Adipose tissue (tissue), 3 donors: ENCODE measurements at places on chromosomes 6 and 20. TPM values are rescaled to one million over a fixed set of nuclear protein-coding genes. Genes with fewer than 3 reads are reported as not detected.

VGLL2 gene
- not detected for polyA plus RNA-seq

HLA-DRA gene
- 220 TPM for polyA plus RNA-seq

PNLDC1 gene
- 0.56 TPM for polyA plus RNA-seq

SGK2 gene
- polyA plus RNA-seq, result 16.5 TPM

NDUFAF4 gene
- polyA plus RNA-seq, result 13.2 TPM

TMEM63B gene
- 8.6 TPM for polyA plus RNA-seq

SLC26A8 gene
- polyA plus RNA-seq, result not detected

DNAH8 gene
- polyA plus RNA-seq, result under 0.01 TPM

LTB gene
- 6.7 TPM for polyA plus RNA-seq

TP53TG5 gene
- 0.04 TPM for polyA plus RNA-seq

ELOVL2 gene
- polyA plus RNA-seq, result 0.34 TPM

CRIP3 gene
- 1.4 TPM for polyA plus RNA-seq

GRIK2 gene
- polyA plus RNA-seq, result 0.22 TPM

TSPO2 gene
- 0.08 TPM for polyA plus RNA-seq

EPHA7 gene
- 0.22 TPM for polyA plus RNA-seq

C4B gene
- 207 TPM for polyA plus RNA-seq

GPR6 gene
- not detected for polyA plus RNA-seq

LPA gene
- polyA plus RNA-seq, result 0.10 TPM

B3GAT2 gene
- 0.11 TPM for polyA plus RNA-seq

SYCP2 gene
- 1.0 TPM for polyA plus RNA-seq

RIPOR3 gene
- polyA plus RNA-seq, result 42.7 TPM

MYCT1 gene
- 18.1 TPM for polyA plus RNA-seq

HCRTR2 gene
- 0.03 TPM for polyA plus RNA-seq

ATP6V1G2 gene
- polyA plus RNA-seq, result 0.48 TPM

SAMD10 gene
- polyA plus RNA-seq, result 2.6 TPM

COL21A1 gene
- polyA plus RNA-seq, result 1.4 TPM

SLC22A3 gene
- polyA plus RNA-seq, result 2.8 TPM

DYNLT2 gene
- 1.3 TPM for polyA plus RNA-seq

SPAG4 gene
- 45.5 TPM for polyA plus RNA-seq

BFSP1 gene
- polyA plus RNA-seq, result 1.3 TPM

PEDS1 gene
- polyA plus RNA-seq, result 10.6 TPM

DDRGK1 gene
- polyA plus RNA-seq, result 31.8 TPM

CLPSL2 gene
- polyA plus RNA-seq, result not detected

BAG2 gene
- polyA plus RNA-seq, result 2.3 TPM

GPR63 gene
- 0.34 TPM for polyA plus RNA-seq

SLC35F1 gene
- 0.17 TPM for polyA plus RNA-seq

ZSCAN9 gene
- 4.7 TPM for polyA plus RNA-seq

ECT2L gene
- polyA plus RNA-seq, result 0.01 TPM

PLCB4 gene
- 11.4 TPM for polyA plus RNA-seq

XKR7 gene
- polyA plus RNA-seq, result under 0.01 TPM

TMEM200A gene
- 0.74 TPM for polyA plus RNA-seq

OR2B6 gene
- not detected for polyA plus RNA-seq

SPTLC3 gene
- 2.3 TPM for polyA plus RNA-seq

INSM1 gene
- polyA plus RNA-seq, result 3.2 TPM

POU5F1 gene
- polyA plus RNA-seq, result 4.9 TPM

RAB32 gene
- 8.1 TPM for polyA plus RNA-seq
